ENCODE measurements at places on chromosomes 3 and 15.

GRCh38 chr3:158312560-158313141, 202.8 kb downstream of the RSRC1 start:
- DNase-seq, result no peak

DNA sequence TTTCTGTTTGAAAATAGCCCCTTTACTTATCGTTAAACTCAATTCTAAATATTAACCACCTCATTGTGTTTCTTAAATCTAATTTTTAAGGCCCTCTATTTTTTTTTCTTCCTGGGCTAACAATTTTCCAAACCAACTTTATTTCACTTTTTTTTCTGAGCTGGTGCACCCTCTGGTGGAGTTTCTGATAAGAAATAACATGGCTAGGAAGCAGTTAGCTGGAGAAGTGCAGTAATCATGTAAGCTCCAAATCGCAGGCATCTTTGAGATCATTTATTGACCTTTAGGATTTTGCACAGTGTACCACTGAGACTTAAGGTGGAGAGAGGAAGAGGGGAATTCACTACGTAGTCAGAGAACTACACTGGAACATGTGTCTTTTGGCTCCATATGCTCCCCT, 6.4 kb downstream of the TMEM207 start:
- DNase-seq, result peak; percentile 15

GRCh38 chr3:138913766-138914165, 33.2 kb downstream of the FOXL2 start:
- DNase-seq, result no peak

- no peak for DNase-seq
These were observed 4.4 kb upstream of the ZNF589 start for GRCh38 chr3:48236531-48236930.

DNA sequence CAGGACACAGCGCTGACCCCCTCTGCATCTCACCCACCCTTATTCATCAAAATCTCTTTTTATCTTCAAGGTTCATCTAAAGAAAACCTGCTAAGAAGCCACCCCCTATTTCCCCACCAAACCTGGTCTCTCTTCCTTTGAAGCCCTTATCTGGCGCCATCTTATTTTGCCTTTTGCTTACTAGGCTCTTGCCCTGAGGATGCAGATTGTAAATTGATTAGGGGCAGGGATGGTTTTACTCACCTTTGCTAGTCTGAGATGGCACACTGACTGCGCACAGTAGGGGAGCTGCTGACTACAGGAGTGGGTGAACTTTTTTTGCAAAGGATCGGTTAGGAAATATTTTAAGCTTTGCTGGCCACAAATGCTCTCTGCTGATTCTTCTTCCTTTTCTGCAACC, 78.9 kb upstream of the BHLHE40 start:
- DNase-seq, result no peak

GRCh38 chr15:95327661-95328060, 1002.8 kb upstream of the NR2F2 start:
- no peak for DNase-seq

- no peak for DNase-seq
These were observed 65.2 kb downstream of the FNDC3B start for GRCh38 chr3:172104471-172105072.

- DNase-seq, result no peak
These were observed 15.1 kb upstream of the TIPARP start for GRCh38 chr3:156659260-156659659.

- DNase-seq, result peak; percentile 65
These were observed 522 bp downstream of the PDZRN3 start for GRCh38 chr3:73624017-73624820.

DNA sequence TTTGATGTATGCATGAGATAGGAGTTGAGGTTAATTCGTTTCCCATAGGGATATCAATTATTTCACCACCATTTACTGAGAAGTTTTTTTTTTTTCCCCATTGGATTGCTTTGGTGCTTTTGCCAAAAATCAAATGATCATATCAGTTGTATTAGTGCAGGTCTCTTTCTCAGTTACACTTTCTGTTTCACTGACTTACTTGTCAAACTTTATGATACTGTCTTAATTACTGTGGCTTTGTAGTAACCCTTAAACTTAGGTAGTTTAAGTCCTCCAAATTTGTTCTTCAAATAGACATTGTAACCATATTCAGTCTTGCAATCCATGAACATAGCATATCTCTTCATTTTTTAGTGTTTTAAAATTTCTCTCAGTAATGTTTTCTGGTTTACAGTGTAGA, 259.9 kb upstream of the SLCO3A1 start:
- no peak for DNase-seq

DNA sequence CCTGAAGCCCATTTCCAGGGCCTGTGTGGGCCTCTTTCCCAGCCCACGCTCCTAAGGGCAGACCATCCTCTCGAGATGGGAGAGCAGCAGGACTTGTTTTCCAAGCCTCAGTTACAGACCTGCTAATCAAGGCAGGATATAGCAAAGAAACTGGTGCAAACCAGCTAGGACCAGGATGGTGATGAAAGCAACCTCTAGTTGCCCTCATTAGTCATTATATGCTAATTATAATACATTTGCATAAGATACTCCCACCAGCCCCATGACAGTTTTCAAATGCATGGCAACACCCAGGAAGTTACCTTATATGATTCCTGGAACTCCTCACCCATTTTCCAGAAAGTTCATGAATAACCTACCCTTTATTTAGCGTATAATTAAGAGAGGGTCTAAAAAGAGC, 34.4 kb upstream of the TRH start:
- DNase-seq, result no peak

DNA sequence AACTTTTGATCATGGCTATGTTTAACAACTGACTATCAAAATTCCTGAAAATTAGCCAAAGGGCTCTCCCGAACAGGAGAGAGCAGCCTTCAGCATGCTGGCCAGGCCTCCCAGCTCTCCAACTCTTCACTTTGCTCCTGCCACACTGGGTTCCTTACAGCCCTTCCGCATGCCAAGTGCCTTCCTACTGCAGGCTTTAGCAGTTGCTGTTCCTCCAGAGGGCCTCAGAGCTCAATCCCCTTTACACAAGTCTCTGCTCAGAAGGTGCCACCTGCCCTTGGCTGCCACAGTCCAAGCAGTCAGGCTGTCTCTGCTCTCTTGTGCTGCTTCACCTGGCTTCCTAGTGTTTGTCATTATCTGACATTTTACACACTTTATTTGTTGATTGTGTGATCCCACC, 553.1 kb upstream of the PPP2R3A start:
- DNase-seq, result no peak

DNA sequence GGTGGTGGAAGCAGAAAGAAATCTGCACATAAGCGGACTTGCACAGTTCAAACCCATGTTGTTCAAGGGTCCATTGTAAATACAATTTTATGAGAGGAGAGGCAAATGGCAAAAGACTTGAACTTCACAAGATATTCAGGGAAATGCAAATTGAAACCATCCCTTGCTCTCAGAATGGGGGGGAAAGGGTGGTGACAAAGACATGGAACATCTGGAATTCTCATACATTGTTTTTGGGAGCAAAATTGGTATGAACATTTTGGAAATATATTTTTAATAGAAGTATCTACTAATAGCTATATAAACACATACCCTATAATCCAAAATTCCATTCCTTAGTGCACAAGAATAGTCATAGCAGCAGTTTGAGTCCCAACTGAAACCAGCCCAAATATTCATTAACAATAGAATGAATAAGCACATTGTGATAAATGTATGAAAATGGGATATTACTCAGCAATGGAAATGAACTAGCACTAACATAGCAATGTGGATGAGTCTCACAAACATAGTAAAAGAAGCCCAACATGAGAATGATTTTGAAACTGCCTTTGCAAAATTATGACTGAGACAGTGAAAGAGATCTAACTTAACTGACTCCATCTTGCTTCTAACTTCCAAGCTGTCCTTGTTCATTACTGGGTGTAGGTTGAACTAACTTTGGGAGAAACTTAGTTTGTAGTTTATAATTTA, 77.2 kb downstream of the CD200R1L start:
- peak; percentile 64 for DNase-seq

DNA sequence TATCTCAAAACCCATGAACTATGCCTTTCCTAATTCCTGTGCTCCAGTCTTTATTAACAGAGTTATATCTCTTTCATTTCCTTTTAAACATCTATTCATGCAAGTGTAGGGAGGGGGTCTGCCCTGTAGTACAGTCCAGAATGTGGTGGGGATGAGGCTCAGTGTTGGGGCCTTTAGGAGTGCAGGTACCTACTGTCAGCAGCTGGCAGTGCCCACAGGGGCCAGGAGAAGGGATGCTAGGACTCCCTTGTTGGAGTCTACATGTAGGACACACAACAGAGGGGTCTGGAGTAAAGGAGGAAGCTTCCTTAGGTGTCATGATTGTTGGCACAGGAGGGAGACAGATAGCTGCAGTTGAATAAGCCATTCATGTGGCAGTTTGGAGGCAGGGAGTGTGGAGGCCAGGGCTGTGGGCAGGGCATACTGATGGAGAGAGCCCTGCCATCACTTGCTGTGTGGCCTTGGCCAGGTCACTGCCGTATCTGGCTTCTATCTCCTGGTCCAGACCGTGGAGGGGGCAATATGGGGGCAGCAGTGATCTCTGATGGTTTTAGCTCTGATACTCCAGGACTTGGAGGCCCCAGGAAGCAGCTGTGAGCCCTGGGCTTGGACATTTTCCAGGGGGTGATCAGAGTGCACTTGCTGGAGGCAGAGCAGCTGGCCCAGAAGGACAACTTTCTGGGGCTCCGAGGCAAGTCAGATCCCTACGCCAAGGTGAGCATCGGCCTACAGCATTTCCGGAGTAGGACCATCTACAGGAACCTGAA, 29.5 kb downstream of the ESYT3 start:
- DNase-seq, result peak; percentile 10

DNA sequence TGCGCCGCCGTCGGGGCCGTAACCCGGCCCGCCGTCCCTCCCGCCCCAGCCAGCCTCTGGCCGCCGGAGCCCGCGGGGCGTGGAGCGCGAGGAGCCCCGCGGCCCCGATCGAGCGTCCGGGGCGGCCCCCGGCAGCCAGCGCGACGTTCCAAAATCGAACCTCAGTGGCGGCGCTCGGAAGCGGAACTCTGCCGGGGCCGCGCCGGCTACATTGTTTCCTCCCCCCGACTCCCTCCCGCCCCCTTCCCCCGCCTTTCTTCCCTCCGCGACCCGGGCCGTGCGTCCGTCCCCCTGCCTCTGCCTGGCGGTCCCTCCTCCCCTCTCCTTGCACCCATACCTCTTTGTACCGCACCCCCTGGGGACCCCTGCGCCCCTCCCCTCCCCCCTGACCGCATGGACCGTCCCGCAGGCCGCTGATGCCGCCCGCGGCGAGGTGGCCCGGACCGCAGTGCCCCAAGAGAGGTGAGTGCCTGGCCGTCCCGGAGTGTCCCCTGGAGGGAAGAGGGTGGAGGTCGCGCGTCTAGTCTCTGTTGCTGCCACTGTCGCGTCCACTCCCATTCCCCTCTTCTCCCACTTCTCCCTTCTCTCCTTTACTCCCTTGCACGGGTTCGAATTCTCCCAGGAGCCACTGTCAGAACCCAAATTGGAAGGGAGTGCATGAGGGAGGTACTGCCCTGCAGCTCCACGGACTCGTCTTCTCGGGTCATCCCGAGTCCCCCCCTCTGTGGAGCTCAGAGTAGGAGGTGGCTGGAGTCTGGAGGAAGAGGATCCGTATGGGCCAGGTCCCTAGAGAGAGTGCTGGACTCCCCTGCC, 585 bp downstream of the CSK start:
- no peak for DNase-seq

- no peak for DNase-seq
These were observed 100.6 kb upstream of the SLC24A5 start for GRCh38 chr15:48020166-48020565.

DNA sequence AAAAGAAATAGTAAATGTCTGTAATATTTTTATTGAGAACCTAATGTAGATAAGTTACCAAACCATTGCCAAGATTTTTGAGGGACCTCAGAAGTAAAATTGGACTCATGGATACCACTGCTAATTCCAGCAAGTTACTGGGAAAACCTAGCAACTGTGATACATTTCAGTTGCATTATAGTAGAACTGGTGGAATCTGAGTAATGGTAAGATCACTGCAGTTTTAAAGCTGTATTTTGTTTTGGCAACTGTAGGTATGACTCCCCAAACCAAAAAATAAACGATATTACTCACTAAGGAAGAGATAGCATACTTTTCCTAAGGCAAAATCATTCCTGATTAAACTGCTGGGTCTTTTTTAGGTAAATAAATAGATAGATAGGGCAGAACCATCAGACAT, 54.0 kb downstream of the ARMC8 start:
- DNase-seq, result peak; percentile 17

GRCh38 chr3:39637807-39638206, 170.3 kb downstream of the MOBP start:
- DNase-seq, result peak; percentile 64

DNA sequence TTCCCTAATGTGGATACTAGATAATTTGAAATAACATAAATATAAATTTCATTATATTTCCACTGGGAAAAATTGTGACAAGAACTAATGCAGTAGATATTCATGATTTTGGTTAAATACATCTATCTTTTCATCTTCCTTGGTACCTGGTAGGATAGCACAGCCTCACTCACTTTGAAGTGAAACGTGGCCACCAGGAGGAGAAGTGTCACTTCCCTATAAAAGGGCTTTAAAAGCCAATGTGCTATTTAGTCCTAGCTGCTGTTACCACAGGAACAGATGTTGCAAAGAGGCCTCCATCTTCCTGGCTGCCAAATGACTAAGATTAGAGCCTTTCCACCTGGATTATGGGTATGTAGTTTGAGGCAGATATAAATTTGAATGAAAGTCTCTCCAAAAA, 140.0 kb downstream of the PLOD2 start:
- DNase-seq, result peak; percentile 4

DNA sequence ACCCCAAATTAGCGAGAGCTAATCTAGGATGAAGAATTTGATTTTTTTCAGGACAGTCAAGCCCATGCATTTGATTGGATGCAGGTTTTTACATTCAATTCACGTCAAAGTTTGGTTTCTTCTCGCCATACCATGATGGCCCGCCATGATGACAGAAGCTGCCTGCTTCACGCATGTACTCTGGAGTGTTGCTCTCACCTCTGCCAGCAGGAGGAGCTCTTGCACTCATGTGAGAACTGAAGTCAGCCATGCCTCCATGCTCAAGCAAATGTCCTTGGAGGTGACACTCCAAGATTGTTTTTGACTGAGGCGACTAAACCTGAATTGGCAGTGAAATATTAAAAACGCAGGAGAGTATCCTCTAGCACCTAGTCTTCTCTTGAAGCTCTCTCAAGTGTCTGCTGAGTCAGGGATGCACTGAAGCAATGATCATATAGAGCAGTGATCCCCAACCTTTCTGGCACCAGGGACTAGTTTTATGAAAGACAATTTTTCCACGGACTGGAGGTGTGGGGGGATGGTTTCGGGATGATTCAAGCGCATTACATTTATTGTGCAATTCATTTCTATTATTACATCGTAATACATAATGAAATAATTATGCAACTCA, 120.9 kb downstream of the SAMMSON start:
- DNase-seq, result no peak

- DNase-seq, result no peak
These were observed 326.4 kb upstream of the SATB1 start for GRCh38 chr3:18751514-18751913.
